ENCODE measurements at places on chromosomes 5 and 9. TPM values are rescaled to one million over a fixed set of nuclear protein-coding genes. Genes with fewer than 3 reads are reported as not detected.

FOXE1 gene
- total RNA-seq, result not detected

PLPP7 gene
- 22.5 TPM for total RNA-seq

- DNase-seq, result no peak
Measured at GRCh38 chr5:55171471-55171870, 1.5 kb downstream of the CDC20B start.

- no peak for DNase-seq
Measured at GRCh38 chr9:91348191-91348807, 13.4 kb downstream of the AUH start.

- no peak for DNase-seq
Measured at GRCh38 chr5:143017541-143017940, 247.4 kb downstream of the ARHGAP26 start.

DNA sequence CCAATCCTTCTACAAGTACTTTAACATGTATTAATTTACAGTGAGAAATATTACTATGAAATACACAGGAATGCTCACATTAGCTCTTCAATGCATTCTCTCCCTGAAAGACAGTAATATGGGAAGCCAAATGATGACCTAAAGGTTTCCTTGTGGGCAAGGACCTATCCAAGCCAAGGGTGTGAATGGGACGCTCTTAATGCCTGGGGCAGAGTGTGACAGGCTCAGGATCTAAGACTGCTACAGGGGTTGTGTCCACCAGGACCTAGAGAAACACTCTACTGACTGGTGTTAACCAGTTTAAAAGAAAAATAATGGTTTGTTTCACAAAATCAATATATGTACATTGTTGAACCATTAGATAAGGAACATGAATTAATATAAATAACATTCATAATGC lies 158.7 kb downstream of the FGF1 start:
- DNase-seq, result no peak

DNA sequence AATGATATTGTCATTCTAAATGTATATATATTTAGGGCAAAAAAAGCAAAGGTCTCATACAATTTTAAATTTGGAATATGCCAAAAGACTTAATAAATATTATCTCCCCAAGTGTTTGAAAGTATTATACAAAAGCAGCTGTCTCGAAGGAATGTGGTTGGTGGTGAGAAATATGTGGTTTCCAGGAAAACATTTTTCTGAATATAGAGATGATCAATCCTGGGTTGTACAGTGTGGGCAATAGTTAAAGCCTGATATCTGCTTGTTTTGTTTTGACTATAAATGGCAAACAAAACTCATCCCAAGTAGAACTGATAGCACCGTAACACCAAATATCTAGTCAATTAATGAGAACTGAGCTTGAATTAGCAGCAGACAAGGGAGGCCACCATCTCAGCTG lies 391.8 kb upstream of the CD180 start:
- no peak for DNase-seq

DNA sequence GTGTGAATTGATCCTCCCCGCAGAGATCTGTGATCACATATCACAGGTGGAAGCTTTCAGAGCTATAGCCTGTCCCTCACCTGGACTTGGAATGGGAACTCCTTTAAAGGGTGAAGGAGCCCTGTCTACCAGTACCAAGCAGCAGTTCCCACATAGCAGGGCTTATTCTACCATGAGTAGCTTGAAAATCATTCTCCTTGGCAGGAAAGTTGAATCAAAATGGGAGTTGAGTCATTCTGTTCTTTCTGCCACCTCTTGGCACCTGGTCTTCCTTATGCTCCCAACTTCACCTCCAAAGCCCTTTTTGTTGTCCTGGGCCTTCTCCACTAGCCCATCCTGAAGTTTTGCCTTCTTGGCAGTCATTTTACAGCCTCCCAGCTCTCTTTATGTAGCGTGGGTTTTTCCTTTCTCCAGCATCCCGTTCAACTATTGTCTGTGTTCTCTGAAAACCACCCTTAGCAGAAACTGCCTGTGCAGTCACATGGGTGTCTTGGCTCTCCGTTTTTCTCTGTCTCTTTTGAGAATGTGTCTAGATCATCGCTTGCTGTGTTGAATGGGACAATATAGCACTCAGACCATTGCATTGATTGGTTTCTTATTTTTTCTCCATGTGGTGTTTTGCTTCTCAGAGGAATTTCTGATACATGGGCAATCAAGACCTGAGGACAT lies 222.2 kb downstream of the AOPEP start:
- DNase-seq, result no peak
